ENCODE measurements at places on chromosomes 6 and 20.

DNA sequence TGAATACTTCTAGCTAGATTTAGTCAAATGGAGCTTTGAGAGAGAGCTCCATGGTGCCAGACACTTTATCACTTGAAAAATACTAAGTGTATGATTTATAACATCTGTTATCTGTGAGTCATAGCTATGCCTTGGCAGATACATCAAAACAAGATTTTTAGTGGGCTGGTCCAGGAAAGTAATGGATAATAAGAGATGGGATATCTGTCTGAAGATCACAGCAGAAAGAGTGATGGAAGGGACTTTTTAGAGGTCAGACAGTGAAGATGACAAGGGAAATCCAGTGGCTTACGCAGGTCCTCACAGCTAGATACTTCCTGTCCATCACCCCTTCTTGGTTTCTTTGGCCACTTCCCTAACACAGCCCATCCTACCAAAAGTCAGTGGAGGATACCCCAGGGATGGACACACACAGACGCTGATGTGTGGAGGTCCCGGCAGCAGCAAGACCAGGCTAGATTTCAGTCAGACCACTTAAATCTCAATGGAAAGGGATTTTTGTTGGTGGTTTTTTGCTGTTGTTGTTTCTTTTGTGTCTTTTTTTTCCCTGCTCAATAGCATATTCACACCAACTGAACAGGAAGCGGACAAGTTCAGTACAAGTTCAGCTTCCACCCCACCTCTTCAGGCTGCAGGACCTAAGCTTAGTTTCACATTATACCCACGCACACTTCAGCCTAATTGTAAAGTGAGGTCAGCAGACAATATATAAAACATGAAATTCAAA lies 209.3 kb downstream of the ALDH8A1 start:
- DNase-seq, result peak; percentile 33

DNA sequence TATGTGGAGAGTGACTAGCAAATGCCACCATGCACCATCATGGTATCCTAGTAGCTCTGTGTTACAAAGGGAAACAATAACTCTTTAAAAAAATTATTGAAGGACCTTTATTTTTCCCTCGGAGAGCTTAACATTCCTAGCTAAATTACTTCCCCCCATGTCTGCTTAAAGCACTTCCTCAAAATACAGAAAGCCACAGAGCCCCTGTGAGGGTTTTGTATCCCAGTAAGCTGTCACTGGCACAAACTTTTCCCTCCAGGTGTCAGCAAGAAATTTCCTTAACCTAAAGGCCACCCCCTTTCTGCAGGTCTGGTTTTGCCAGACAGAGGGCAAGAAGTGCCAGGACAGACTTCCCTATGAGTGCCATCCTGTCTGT lies 340.0 kb upstream of the PRDM1 start:
- no peak for DNase-seq

GRCh38 chr20:35768731-35769664 lies 2.8 kb upstream of the PHF20 start:
- peak; percentile 99 for DNase-seq

GRCh38 chr20:35638751-35639150 lies 23.1 kb downstream of the SPAG4 start:
- DNase-seq, result no peak

- DNase-seq, result no peak
Measured at GRCh38 chr6:168101590-168102314, 22.7 kb upstream of the FRMD1 start.

DNA sequence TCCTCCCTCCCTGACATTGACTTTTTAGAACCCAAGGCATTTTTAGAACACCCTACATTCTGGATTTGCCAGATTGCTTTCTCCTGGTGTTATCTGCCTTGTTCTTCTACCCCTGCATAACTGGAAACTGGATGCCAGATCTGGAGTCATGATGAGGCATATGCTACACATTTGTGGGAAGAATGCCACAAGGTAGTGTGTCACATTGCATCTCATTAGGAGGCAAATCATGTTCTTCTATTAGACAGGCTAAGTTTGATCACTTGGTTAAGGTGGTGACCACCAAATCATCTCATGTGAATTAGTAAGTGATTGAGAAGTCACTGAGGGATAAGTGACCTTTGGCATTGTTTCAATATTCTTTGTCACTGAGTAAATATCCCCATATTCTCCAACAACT lies 12.9 kb upstream of the NKX2-2 start:
- DNase-seq, result no peak

Data from mesenchymal stem cell (in vitro differentiated cells and primary cell).